LHCN-M2 (cell line): ENCODE measurements at places on chromosomes 11 and 22. TPM values are rescaled to one million over a fixed set of nuclear protein-coding genes. Genes with fewer than 3 reads are reported as not detected.

GRCh38 chr11:36229091-36229705, 60.0 kb downstream of the COMMD9 start:
- DNase-seq, result no peak

DNA sequence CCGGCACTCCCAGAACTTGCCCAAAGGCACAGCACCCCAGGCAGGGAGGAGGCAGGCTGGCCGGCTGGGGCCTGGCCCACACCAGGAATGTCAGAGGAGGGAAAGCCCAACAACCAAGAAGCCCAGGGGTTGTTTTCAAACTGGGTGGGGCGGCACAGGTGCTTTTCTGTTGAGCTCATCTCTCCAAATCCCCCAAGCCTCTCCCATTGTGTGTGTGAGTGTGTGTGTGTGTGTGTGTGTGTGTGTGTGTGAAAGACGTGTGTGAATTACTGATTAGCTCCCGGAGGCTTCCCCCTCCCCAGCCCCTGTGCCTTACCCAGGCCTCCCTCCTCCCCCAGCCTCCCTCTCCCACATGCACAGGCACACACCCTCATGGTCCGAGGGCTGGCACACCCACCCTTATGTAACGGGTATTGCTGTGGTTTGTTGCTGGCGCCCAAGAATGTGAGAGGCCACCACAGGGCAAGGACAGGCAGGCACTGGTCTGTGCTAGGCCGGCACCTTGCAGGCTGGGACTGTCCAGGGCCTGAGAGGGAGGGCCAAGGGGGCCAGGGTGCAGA, 15.9 kb downstream of the TRIM29 start:
- DNase-seq, result no peak

- peak; percentile 25 for DNase-seq
Observed at GRCh38 chr22:35330258-35330861, 30.7 kb downstream of the TOM1 start.

DNA sequence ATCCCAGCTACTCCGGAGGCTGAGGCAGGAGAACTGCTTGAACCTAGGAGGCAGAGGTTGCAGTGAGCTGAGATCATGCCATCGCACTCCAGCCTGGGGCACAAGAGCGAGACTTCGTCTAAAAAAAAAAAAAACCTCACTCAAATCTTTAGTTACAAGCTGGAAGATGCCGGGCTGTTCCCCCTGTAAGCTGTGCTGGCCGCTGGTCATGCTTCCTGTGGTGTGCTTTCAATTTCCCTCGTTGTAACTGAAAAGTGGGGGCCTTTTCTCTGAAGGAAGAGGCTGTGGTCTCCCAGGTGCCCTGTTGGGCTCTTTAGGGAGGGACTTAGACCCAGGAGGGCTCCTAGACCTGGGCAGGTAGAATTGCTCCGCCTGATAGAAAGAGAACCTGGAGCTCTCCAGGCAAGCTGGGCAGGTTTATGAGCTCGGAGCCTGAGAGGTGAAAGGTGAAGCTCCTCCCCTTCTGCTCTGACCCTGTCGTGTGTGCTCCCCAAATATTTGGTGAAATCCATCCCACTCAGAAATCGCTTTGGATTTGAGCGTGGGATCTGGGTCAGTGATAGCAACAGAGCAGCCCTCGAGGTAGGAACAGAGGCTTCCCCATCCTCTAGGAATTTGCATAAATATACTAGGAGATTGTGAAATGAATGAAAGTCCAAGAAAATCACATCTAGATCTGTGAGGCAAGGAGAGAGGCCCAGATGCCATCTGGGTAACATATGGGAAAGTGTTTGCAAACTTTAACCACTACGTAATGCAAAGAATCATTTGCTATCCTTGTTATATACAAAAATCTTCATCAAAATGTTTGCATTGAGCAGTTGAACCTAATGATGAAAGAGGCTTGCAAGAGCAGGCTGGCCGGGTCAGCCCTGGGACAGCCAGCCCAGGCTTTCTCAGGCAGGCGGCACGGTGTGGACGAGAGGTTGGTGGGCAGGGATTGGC, 154.3 kb downstream of the FBXO7 start:
- no peak for DNase-seq

GRCh38 chr22:29128891-29129807, 56.3 kb downstream of the KREMEN1 start:
- DNase-seq, result peak; percentile 56

GRCh38 chr11:45166604-45166897, 20.1 kb downstream of the PRDM11 start:
- no peak for DNase-seq

- DNase-seq, result peak; percentile 20
Observed at GRCh38 chr11:68584097-68584496, 100.2 kb upstream of the GAL start.

DNA sequence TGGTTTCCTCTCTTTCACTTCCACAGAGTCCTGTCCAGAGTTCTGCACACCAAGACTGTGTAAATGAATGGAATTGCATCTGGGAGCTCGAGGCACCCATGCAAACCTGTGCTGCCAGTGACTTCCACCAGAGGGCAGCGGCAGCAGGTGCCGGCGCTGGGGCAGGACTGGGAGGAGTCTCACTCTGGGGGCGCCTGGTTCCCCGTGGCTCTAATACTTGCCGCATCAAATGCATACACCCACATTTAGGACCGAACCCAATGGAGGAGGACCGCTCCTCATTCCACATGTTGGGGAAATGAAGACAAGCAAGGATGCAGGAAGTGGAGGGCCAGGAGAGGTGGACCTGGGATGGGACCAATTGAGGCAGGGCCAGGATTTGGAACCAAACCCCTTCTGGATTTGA, 1.1 kb upstream of the CD6 start:
- no peak for DNase-seq

GRCh38 chr11:130650456-130651030, 202.1 kb downstream of the ADAMTS15 start:
- DNase-seq, result no peak

GRCh38 chr11:119720311-119720913, 8.6 kb downstream of the NECTIN1 start:
- no peak for DNase-seq

DNA sequence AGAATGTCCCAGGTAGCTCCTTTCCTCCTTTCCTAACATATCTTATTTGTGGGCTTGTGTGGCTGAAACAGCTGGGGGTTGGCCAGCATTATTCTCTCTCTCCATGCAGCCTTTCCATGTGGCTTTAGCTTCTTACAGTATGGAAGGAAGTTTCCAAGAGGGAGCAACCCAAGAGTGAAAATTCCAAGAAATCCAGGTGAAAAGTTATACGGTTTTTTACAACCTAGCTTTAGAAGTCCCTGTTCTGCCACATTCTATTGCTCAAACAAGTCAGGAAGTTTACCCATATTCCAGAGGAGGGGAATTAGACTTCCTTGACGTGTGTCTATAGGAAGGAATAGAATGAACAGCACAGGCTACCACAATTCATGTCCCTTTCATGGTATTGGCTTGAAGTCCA, 10.0 kb upstream of the SWAP70 start:
- no peak for DNase-seq

GRCh38 chr11:126190792-126191191, 20.7 kb downstream of the RPUSD4 start:
- DNase-seq, result no peak

DNA sequence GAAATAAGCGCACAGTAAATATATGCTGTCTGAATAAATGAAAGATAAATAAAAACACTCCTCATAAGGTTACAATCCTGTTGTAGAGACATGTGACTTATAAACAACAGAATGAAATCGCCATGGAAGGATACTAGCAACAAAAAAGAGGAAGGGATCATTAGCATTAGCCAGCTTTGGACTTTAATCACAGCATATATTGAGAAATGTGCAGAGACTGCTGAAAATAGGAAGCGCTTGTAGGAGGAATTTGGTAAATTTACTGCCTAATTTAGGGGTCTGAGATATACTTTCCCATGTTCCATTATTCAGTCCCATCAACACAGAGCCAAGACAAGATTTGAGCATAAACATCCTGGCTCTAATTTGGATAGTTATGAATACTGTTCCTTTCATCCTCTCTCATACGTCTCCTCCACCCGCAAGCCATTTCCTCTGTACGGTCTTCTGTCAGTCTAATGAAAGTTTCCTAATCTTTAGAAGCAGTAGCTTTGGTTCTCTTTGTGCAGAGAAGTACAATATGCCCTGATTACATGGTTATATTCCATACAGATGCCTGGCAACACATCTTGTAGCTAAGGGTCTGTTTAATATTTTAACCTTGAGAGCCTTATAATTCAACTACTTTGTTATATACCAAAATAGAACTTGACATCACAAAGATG, 37.1 kb upstream of the AKIP1 start:
- no peak for DNase-seq

DNA sequence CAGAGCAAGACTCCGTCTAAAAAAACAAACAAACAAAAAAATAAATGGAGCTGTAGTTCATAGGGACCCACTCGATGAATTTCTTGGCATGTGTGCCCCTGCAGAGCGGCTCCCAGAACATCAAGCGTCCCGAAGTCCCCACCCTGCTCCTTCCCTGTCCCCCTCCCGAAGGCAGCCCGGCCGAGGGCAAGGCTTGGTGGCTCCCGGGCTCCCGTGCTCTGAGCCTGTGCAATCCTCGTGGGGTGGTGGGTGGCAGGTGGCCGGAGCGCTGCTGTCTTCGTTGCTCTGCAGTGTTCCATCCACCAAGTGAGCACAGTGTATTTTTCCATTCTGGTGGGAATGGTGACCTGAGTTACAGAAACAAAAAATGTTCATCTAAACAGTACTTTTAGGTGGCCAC, 33.5 kb upstream of the GAL start:
- no peak for DNase-seq

DNA sequence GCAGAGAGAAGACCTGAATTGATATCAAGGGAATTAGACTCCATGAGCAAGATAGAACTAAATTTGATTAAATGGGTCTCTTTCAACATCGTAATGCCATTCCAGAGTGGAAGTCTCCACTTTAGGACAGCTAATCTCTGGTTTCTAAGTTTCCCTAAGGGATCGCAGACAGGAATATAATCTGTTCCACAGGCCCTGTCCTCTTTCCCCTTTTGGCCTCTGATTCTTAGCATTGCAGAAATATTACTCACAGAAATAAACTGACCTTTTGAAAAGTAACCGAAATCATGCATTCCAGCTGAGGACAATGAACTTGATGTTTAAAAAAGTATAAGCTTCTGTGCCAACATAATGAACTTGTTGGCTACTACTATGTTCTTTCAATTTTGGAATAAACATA, 227.8 kb downstream of the ETS1 start:
- DNase-seq, result peak; percentile 64

DNA sequence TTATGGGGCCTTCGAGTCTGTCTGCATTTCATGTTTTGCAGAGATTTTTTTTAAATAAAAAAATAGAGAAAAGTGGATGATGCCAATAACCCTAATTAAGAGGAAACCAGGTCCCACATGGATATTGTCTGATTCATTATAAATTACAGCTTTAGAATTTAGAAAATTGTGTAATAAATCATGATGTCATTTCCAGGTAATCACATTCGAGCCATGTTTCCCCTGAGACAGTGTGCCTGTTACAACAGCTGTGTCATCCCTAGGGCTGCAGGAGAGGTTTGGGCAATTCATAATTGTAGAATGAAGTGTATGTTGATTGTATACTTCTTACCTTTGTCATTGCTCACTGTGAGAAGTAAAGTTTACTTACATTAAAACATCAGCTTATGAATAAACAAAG, 38.3 kb downstream of the NCAM1 start:
- DNase-seq, result peak; percentile 25

GRCh38 chr11:64333556-64333955, 6.4 kb upstream of the CCDC88B start:
- DNase-seq, result no peak

DNA sequence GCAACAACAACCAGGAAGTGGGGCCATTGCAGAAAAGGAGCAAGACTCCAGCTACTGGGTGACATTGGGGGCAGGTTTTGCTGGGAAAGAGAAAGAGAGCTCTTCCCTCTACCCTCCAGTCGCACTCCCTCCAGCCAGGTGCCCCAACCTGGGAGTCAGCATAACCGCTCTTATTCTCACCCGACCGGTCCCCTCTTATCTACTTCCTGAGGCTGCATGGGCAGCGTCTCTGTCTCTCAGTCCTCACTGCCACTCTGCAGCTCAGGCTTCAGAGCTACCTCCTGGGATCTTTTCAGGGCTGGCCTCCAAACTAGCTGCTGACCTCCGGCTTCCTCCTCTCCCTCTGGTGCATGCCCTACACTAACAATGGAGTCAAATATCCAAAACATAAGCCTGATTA, 5.1 kb downstream of the ZNF70 start:
- DNase-seq, result no peak

GRCh38 chr22:42434748-42435425, 2.7 kb upstream of the NFAM1 start:
- DNase-seq, result no peak

DNA sequence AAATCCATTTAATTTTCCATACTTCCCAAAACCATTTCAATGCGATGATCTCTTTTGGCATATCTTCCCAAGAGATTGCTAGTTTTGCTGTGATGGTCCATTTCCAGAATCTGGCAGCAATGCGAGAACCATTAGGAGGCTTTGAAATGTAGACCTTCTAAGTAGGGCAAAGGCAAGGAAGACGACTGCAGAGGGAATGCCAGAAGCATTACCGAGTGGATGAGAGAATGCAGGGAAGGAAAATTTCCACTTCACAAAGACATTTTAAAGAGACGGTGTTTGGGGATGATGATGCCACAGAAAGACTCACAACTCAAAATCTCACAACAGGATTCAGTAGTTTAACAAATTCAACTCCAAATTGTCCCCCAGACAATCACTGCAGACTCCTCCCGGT, 471 bp upstream of the CEP126 start:
- no peak for DNase-seq

GRCh38 chr11:6817694-6818093, 18.2 kb upstream of the OR6A2 start:
- no peak for DNase-seq

DNA sequence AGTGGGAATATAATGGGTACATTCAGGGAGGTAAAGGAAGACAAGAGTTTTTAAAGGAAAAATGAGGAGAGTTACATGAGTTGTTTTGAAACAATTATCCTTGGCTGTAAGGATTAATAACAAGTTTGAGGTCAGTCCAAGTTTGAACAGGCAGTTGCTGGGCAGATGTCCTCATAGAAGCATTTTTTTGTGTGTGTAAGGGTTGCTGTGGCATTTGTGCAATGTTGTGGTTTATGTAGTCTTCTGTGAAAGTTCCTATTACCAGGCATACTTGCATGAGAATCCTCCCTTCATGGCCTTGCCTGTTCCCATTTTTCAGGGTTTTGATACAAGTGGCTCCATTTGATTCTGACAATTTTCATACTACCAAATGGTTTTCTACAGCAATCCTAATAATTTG, 400.2 kb downstream of the KCNA4 start:
- DNase-seq, result peak; percentile 94

GRCh38 chr11:1650034-1650917, 20.7 kb downstream of the KRTAP5-5 start:
- DNase-seq, result no peak

- DNase-seq, result no peak
Observed at GRCh38 chr11:115498354-115498753, 5.9 kb downstream of the CADM1 start.

OR52N2 gene
- not detected in 2 replicates for total RNA-seq

OR4C16 gene
- total RNA-seq, result not detected in 2 replicates

PANX3 gene
- not detected in 2 replicates for total RNA-seq

A4GALT gene
- total RNA-seq, result 22.6 and 29.3 TPM in 2 replicates

OR52I1 gene
- total RNA-seq, result not detected in 2 replicates

RAPSN gene
- total RNA-seq, result 159 and 164 TPM in 2 replicates

TTC28 gene
- 7.1 and 8.0 TPM in 2 replicates for total RNA-seq

ARRB1 gene
- total RNA-seq, result 16.7 and 22.4 TPM in 2 replicates

PLA2G3 gene
- total RNA-seq, result not detected in 2 replicates

TREH gene
- not detected in 2 replicates for total RNA-seq
